GM18507 (cell line): ENCODE measurements at places on chromosomes 16 and 17.

DNA sequence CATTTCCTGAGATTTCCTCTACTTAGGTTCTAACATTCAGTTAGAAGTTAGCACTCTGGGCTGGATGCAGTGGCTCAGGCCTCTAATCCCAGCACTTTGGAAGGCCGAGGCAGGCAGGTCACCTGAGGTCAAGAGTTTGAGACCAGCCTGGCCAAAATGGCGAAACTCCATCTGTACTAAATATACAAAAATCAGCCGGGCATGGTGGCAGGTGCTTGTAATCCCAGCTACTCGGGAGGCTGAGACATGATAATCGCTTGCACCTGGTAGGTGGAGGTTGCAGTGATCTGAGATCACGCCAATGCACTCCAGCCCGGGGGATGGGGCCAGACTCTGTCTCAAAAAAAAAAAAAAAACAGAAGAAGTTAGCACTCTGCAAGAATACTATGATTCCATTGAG, 1430.9 kb downstream of the CDH11 start:
- no peak for DNase-seq

- no peak for DNase-seq
Measured at GRCh38 chr16:52446080-52446479, 100.9 kb downstream of the TOX3 start.

GRCh38 chr16:89484041-89484501, 6.3 kb downstream of the ANKRD11 start:
- DNase-seq = no peak

GRCh38 chr17:69820876-69821473, 254.1 kb upstream of the KCNJ16 start:
- DNase-seq = no peak

DNA sequence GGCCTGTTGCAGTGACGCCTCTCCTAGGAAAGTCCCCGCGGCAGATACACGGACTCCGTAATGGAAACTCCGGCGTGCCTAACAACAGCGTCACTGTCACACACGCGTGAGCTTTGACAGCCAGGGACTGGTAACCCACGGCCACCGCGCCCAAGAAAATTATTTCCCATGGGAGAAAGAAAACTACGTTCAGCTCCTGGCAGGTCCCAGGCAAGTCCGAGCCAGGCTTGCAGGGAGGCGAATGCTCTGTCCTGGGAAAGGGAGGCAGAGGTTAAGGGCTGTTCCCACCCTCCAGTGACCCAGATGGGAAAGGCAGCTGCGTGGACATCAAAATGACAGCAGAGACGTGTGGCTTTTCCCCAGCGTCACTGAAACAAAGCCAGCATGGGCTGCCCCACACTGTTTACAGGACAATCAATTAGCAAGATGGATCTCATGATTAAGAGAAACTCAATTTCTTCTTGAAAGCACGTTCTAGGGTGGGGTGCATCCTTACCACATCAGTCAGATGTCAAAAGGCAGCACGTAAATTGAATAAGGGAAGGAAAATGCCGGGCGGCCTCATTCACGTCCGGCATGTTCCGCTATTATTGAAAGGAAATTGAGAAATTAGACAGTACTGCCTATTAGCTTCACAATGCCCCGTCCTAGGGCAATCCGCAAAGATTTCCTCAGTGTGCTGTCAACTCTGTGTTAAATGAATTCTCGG, 82.5 kb downstream of the NXN start:
- no peak for DNase-seq

- DNase-seq = no peak
Measured at GRCh38 chr16:72493716-72494415, 321.9 kb upstream of the PMFBP1 start.

DNA sequence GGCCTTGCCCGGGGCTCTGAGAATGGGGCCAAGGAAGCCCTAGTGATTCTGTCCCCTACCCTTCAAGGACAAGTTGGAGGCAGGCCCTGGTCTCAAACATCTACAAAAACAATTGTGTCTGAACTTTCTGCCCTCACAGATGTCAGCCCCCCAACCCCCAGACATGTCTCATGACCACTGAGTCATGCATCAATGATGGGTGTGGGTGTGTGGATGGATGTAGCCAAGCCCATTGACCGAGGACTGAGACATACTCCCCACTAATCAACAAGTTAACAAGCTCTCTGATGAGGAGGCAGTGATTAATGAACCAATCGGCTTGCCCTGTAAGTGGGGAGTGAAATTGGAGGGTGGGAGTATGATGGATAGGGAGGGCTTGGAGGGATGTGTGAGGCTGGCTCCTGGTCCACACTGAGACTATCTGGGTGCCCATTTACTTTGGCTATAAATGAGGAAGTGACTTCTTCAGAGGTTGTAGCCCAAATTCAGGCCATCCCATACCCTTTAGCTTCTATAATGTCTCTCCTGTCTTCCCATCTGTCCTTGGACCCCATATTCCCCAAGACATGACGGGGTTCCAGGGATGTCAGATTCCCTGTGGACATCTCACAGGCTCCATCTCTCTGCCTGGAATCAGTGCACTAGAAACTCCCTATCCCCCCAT, 97.1 kb upstream of the TMEM97 start:
- no peak for DNase-seq

- DNase-seq = no peak
Measured at GRCh38 chr17:31294820-31295488, 2.1 kb downstream of the OMG start.

GRCh38 chr17:40598619-40599467, 33.6 kb upstream of the CCR7 start:
- peak; percentile 49 for DNase-seq

DNA sequence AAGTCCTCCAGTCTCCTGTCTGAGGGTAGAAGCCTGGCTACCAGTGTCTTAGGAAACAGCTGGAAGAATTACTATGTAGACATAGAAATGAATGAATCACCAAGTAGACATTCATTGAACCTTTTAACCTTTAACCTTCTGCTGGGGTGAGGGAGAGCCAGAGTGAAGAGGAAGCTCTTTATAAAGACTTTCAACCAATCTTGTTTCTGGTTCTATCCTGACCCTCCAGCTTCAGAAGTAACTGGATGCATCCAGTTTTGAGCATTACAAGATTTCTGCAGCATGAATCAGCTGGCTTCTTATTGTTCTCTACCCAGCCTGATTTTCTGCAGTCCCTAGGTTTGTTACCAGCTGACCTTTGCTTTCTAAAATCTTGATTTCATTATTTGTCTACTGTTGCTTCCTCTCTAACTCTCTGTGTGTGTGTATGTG, 8.5 kb downstream of the TEKT1 start:
- no peak for DNase-seq

- no peak for DNase-seq
Measured at GRCh38 chr16:53519417-53520091, 16.5 kb upstream of the AKTIP start.

- DNase-seq = no peak
Measured at GRCh38 chr17:72761431-72761830, 331.1 kb downstream of the SLC39A11 start.

- DNase-seq = no peak
Measured at GRCh38 chr17:77107506-77108433, 33.0 kb upstream of the SEC14L1 start.

DNA sequence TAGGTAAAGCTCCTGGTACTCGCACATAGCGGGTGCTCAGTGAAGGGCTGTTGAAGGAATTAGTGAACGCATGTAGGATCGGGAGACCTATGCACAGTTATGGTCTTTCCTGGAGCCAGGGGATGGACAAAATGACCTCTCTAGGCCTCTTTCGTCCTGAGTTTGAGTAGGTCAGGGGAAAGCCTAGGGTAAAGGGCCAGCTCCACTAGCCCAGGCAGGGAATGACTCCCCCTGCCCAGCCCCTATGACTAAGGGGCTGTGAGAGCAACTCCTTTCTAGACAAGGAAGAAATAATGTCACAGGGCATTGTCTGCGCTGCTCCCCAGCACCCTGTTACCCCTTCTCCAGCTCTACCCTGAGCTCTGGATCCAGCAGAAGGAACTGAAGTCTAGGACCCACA, 24.6 kb upstream of the FMNL1 start:
- DNase-seq = no peak

- DNase-seq = no peak
Measured at GRCh38 chr16:78931267-78931666, 669.3 kb downstream of the MAF start.

DNA sequence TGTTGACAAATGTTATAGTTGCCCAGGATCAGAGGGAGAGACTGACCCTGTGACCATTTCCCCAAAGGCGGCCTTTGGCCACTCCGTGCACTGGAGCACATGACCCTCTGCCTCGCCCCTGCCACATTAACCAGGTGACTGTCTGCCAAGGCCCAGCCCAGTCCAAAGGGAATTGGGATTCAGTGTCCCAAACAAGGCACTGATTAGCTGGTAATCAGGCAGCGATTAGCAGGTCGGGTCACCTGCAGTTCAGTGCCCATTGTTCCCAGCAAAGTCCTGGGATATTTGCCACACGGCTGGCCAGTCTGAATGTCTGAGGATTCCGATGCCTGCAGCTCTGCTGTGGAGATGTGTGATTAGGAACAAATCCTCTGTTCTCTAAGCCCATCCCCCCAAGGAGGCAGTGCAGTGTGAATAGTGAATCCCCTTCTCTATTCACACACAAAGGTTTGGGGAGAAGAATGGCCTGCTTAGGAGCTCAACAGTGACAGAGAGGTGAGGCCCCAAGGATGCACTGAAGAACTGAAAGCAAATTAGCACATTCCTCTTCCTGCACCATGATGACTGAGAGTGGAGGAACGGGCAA, 123.1 kb upstream of the MAF start:
- DNase-seq = no peak

- no peak for DNase-seq
Measured at GRCh38 chr16:23960081-23960885, 124.5 kb downstream of the PRKCB start.

DNA sequence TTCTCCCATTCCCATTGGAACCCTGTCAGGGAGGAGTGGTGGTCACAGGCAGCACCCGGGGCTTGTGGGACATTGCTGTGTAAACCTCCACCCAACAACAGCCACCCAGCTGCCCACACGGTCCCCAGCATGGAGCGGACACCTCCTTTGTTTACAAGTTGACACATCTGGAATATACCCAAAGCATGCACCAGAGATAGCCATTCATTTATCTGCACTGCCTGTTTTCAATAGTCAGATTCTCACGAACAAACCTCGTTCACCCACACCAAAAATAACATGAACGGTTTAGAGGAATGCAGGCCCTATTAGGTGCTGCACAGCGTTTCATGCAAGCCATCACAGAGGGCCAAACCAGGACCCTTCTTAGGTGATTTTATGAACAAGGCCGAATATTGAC, 244.8 kb downstream of the FOXL1 start:
- DNase-seq = no peak

DNA sequence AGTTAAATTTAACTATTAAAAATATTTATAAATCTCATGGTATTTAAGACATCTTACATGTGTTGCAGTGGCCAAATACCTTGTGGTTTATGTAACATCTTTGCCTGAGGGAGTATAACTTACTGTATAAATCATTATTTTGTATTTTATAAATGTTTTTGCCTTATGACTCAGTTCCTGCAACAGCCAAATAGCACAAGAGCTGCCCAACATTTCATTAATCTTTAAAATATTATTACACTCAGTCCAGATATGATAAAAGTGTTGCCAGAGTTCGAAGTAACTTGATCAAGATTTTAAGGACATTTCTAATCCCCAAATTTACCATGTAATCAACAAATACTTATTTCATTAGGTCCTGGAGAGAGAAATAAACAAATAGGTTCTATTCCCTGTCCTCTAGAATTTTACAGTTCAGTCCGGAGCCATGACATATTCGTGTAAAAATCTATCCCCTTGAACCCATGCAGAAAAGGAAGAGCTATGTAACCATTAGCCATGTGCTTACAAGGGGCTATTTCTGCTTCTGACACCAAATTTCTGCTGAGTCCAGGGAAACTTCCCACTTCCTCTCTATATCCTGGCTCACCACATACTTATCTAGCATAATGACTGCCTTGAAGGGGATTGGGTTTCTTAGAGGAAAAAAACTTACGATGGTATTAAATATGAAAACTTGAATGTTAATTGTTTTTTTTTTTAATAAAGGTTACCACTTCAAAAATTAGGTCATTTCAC, 44.0 kb downstream of the IRX6 start:
- DNase-seq = no peak

GRCh38 chr17:40900809-40901356, 15.8 kb upstream of the KRT20 start:
- no peak for DNase-seq

DNA sequence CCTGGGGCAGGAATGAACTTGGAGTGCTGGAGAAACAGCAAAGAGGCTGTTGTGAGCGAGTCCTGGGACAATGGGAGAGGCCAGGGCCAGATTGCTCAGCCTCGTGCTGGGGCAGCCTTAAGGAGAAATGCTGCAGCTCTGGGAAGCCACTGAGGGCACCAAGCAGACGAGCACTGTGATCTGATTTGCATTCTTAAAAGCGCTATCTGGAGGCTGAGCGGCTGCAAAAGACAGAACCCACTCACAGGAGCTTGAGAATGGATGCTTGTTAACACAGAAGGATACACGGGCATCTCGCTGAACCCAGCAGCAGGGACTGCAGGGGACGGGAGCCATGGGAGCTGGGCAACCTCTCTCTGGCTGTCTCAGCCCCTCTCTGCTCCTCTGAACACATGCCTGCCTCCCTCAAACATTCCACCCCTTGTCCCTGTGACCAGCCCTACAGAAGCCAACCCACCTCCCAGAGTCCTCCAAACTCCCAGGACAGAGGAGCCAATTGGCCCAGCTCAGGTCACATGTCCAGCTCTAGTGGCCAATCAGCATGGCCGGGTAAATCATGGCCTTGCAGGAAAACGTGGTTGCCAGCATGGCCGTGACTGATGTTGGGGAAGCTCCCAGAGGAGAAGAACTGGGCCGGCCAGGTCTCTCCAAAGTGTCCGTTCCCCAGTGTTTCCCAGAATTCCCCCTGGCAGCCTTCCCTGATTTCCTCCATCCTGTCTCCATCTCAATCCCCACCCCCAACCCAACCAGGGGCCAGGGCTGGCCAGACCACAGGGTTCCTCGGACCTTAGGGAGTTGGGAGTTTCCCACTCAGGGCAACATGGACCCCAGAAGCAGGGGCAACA, 60.3 kb downstream of the GSG1L start:
- no peak for DNase-seq

GRCh38 chr17:82536512-82537201, 17.1 kb downstream of the FOXK2 start:
- DNase-seq = no peak

GRCh38 chr17:72173499-72174116, 52.8 kb downstream of the SOX9 start:
- DNase-seq = no peak

GRCh38 chr17:11499881-11500280, 98.4 kb upstream of the DNAH9 start:
- no peak for DNase-seq
